ENCODE measurements at places on chromosomes 7 and 10. TPM values are rescaled to one million over a fixed set of nuclear protein-coding genes. Genes with fewer than 3 reads are reported as not detected.
A peak's percentile ranks its signal among the peaks of the same experiment; 100 is the strongest.

DNA sequence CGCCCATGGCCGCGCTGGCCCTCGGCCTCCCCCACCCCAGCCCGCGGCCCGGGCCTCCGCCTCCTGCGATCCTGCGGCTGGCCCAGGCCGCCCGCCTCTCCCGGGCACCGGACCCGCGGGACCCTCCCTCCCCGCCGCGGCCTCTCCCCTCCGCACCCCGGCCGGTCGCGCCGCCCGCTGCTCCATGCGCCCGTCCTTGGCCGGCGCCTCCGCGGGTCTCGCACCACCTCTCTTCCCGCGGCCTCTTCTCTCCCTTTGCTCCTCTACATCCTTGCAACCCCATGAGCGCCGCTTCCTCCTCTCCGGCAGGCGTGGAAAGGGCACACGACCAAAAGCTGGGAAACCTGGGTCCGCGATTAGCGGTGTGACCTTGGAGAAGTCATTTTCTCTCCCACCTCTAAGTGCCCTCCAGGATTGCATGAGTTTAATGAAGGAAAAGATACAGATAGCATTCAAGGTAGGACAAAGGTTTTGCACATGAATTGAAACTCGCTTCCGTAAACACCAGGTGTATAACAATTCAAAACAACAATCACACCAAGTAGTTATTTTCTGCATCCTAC is 448 bp upstream of the SRPK2 start:
- peaks cover 28% of the 10 kb centered on the region for H3K4me1 ChIP-seq
- H3K4me3 ChIP-seq = peak overlapping the region; percentile 89
- peak; percentile 46 for DNase-seq
- peak overlapping the region; percentile 83 for H3K27ac ChIP-seq

GRCh38 chr7:98399462-98399861 is 1.4 kb downstream of the BAIAP2L1 start:
- no peaks in the 10 kb centered on the region for H3K36me3 ChIP-seq
- peak overlapping the region; percentile 43 for H3K4me3 ChIP-seq
- no peak for DNase-seq
- H3K27me3 ChIP-seq = peaks cover 16% of the 10 kb centered on the region

GRCh38 chr10:122010405-122011050 is 21.6 kb downstream of the TACC2 start:
- no peak for DNase-seq
- H3K4me1 ChIP-seq = no peaks in the 10 kb centered on the region
- H3K27me3 ChIP-seq = peaks cover 7% of the 10 kb centered on the region
- no peak overlapping the region for H3K27ac ChIP-seq
- H3K36me3 ChIP-seq = no peaks in the 10 kb centered on the region
- H3K4me3 ChIP-seq = no peak overlapping the region

- peaks cover 25% of the 10 kb centered on the region for H3K4me1 ChIP-seq
- H3K27ac ChIP-seq = no peak overlapping the region
- peak; percentile 17 for DNase-seq
- no peak overlapping the region for H3K4me3 ChIP-seq
- peaks cover 11% of the 10 kb centered on the region for H3K36me3 ChIP-seq
- no peaks in the 10 kb centered on the region for H3K27me3 ChIP-seq
Observed at GRCh38 chr10:29411666-29412315, 122.9 kb downstream of the LYZL1 start.

GRCh38 chr7:129778770-129779601 is 167.5 kb downstream of the NRF1 start:
- H3K27ac ChIP-seq = no peak overlapping the region
- H3K36me3 ChIP-seq = no peaks in the 10 kb centered on the region
- peak; percentile 41 for DNase-seq
- H3K4me3 ChIP-seq = peak overlapping the region; percentile 42

DNA sequence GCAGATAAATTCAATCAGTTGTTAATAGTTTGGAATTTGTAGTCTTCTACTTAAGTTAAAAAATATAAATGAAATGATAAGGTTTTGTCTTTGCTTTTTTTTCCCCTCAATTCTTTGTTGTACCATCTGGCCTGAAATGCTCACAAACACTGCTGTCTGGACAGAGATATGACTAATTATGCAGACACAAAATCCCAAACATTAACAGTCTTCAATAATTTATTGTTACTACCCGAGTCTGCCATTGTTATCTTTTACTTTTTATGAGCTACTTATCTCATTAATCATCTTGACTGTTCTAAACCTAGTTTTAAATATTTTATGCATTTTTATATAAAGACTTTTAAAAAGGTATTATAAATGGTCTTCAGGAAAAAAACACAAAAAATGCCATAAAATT is 64.7 kb upstream of the THSD7A start:
- no peak overlapping the region for H3K4me3 ChIP-seq
- no peak overlapping the region for H3K27ac ChIP-seq
- no peak for DNase-seq

- no peaks in the 10 kb centered on the region for H3K27me3 ChIP-seq
- no peaks in the 10 kb centered on the region for H3K4me1 ChIP-seq
- no peak overlapping the region for H3K27ac ChIP-seq
Observed at GRCh38 chr7:70439651-70440050, 692.3 kb upstream of the GALNT17 start.

GRCh38 chr10:92719991-92720830 is 30.5 kb downstream of the HHEX start:
- H3K27me3 ChIP-seq = peaks cover 8% of the 10 kb centered on the region
- H3K36me3 ChIP-seq = no peaks in the 10 kb centered on the region
- no peak for DNase-seq
- H3K4me3 ChIP-seq = no peak overlapping the region
- H3K27ac ChIP-seq = no peak overlapping the region

DNA sequence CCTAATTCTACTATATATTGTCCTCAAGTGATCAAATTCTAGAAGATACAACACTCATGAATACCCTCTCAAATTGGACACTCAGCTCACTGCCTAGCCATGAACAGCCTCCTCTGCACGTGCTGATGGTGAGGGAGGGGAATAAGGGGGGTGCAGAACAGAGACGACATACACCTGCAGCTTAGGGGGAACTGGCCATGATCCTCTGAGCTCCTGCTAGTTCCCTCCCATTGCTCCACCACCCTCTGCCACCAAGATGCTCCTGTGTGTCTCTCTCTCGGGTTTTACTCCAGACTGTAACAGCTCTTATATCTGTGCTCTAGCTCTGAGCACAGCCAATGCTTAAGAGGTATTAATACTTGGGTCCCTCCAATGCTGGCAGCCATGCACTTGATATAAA is 70.7 kb downstream of the VOPP1 start:
- DNase-seq = no peak
- no peaks in the 10 kb centered on the region for H3K27me3 ChIP-seq
- no peak overlapping the region for H3K4me3 ChIP-seq
- H3K36me3 ChIP-seq = peaks cover 39% of the 10 kb centered on the region
- H3K27ac ChIP-seq = no peak overlapping the region
- H3K4me1 ChIP-seq = peaks cover 63% of the 10 kb centered on the region

GRCh38 chr7:11491811-11492210 is 340.2 kb downstream of the THSD7A start:
- no peaks in the 10 kb centered on the region for H3K27me3 ChIP-seq
- H3K4me1 ChIP-seq = no peaks in the 10 kb centered on the region
- no peaks in the 10 kb centered on the region for H3K36me3 ChIP-seq
- H3K4me3 ChIP-seq = no peak overlapping the region

GRCh38 chr7:54981913-54982312 is 36.9 kb upstream of the EGFR start:
- no peak for DNase-seq
- H3K36me3 ChIP-seq = no peaks in the 10 kb centered on the region
- no peak overlapping the region for H3K4me3 ChIP-seq
- peaks cover 10% of the 10 kb centered on the region for H3K27me3 ChIP-seq
- H3K27ac ChIP-seq = no peak overlapping the region
- H3K4me1 ChIP-seq = no peaks in the 10 kb centered on the region

DNA sequence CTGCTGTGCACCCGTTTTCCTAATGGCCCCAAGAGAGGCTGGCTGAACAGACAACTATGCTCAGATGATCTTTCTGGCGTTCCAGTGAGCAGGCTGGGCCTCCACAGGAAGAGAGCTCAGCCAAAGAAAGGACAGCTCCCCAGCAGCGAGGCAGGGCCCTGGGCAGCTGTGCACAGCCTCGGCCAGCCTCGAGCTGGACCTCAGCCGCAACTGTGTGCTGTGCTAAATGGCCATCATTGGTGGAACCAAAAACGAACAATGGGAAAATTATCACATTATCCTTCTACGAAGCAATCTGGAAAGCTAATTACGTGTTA is 97.5 kb downstream of the CTBP2 start:
- no peaks in the 10 kb centered on the region for H3K36me3 ChIP-seq
- H3K4me1 ChIP-seq = peaks cover 15% of the 10 kb centered on the region

- H3K4me3 ChIP-seq = no peak overlapping the region
- H3K36me3 ChIP-seq = no peaks in the 10 kb centered on the region
- no peaks in the 10 kb centered on the region for H3K4me1 ChIP-seq
- H3K27ac ChIP-seq = no peak overlapping the region
- H3K27me3 ChIP-seq = no peaks in the 10 kb centered on the region
Observed at GRCh38 chr7:46153583-46153950, 232.5 kb upstream of the IGFBP3 start.

- peaks cover 37% of the 10 kb centered on the region for H3K4me1 ChIP-seq
- H3K36me3 ChIP-seq = peaks cover 11% of the 10 kb centered on the region
- no peaks in the 10 kb centered on the region for H3K27me3 ChIP-seq
Observed at GRCh38 chr7:103297837-103298179, 573 bp downstream of the PMPCB start.

- H3K27me3 ChIP-seq = no peaks in the 10 kb centered on the region
- H3K4me3 ChIP-seq = no peak overlapping the region
- H3K4me1 ChIP-seq = peaks cover 49% of the 10 kb centered on the region
- H3K27ac ChIP-seq = no peak overlapping the region
Observed at GRCh38 chr7:128059143-128059988, 28.1 kb upstream of the LRRC4 start.

- peaks cover 26% of the 10 kb centered on the region for H3K4me1 ChIP-seq
- H3K4me3 ChIP-seq = no peak overlapping the region
- DNase-seq = no peak
- H3K36me3 ChIP-seq = peaks cover 20% of the 10 kb centered on the region
Observed at GRCh38 chr7:107494884-107495283, 25.0 kb downstream of the GPR22 start.

GRCh38 chr7:127250312-127251035 is 2.3 kb downstream of the GRM8 start:
- no peaks in the 10 kb centered on the region for H3K36me3 ChIP-seq
- H3K4me3 ChIP-seq = no peak overlapping the region
- peaks cover 16% of the 10 kb centered on the region for H3K4me1 ChIP-seq
- H3K27me3 ChIP-seq = peaks cover 60% of the 10 kb centered on the region
- DNase-seq = no peak

- no peak for DNase-seq
- H3K27ac ChIP-seq = no peak overlapping the region
- H3K36me3 ChIP-seq = no peaks in the 10 kb centered on the region
- H3K27me3 ChIP-seq = no peaks in the 10 kb centered on the region
- no peak overlapping the region for H3K4me3 ChIP-seq
Observed at GRCh38 chr7:125149151-125149550, 219.5 kb upstream of the POT1 start.

DNA sequence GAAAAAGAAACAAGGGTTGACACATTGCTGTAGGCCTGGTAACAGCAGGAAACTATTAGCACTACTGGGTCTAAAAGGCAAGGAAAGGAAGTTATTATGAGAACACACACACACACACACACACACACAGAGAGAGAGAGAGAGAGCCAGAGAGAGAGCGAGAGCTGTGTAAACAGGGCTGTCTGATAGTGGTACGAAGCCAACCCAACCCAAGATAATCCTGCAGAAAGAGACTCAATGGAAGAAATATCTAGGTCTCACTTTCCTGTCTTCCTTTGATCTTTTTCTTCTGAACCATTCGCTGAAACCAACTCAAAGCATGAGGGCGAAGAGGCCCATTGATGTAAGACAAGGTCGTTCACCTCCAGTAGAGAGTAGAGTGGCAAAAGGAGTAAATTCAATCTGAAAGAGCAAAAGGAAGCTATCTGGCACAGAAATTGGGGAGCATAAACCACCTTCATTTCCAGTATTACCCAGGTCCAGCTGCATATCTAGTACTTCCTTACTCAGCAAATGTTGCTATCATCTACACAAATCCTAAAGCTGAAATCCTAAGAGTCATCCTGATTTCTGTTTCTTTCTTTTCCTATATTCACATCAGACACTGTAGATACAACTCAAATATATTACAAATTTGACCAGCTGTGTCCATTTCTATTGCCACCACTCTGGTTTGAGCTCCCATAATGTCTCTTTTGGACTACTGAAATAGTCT is 110.2 kb downstream of the TMEM26 start:
- H3K4me1 ChIP-seq = peaks cover 14% of the 10 kb centered on the region
- no peaks in the 10 kb centered on the region for H3K27me3 ChIP-seq
- peak; percentile 4 for DNase-seq
- no peak overlapping the region for H3K27ac ChIP-seq

GRCh38 chr7:74193054-74193453 is 16.8 kb upstream of the LAT2 start:
- peaks cover 7% of the 10 kb centered on the region for H3K4me1 ChIP-seq
- peaks cover 53% of the 10 kb centered on the region for H3K36me3 ChIP-seq

- H3K4me1 ChIP-seq = no peaks in the 10 kb centered on the region
- no peaks in the 10 kb centered on the region for H3K36me3 ChIP-seq
- no peak overlapping the region for H3K27ac ChIP-seq
- DNase-seq = no peak
- no peaks in the 10 kb centered on the region for H3K27me3 ChIP-seq
Observed at GRCh38 chr7:84982199-84982598, 204.7 kb downstream of the SEMA3D start.

DNA sequence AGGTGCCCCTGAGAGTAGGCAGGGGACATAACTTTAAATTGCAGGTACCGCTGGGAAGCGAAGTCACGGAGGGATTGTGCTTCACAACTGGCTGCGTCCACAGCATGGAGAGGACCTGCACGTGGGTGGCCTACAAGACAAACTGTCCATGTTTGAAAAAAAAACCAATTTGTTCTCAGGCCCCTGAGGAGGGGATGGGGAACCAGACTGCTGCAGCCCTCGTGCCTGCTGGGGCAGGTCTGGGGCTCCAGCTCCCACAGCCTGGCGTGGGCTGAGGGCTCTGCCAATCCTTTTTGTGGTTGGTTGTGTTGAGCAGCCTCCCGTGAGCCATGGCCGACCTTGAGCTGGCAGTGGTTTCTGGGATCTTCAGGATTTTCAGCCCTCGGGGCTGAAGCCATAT is 9.7 kb downstream of the SFRP5 start:
- no peaks in the 10 kb centered on the region for H3K4me1 ChIP-seq
- no peak for DNase-seq
- H3K27ac ChIP-seq = no peak overlapping the region
- no peak overlapping the region for H3K4me3 ChIP-seq
- H3K36me3 ChIP-seq = peaks cover 14% of the 10 kb centered on the region

- H3K4me1 ChIP-seq = no peaks in the 10 kb centered on the region
- no peaks in the 10 kb centered on the region for H3K36me3 ChIP-seq
- H3K27me3 ChIP-seq = peaks cover 9% of the 10 kb centered on the region
- H3K27ac ChIP-seq = no peak overlapping the region
- H3K4me3 ChIP-seq = no peak overlapping the region
- DNase-seq = no peak
Observed at GRCh38 chr10:9636216-9636615, 1381.5 kb upstream of the CELF2 start.

The BET1 gene
- total RNA-seq = 25.9 TPM

The TRIL gene
- not detected for total RNA-seq

The PALS2 gene
- total RNA-seq = 22.5 TPM

The ANKRD61 gene
- not detected for total RNA-seq

The PTN gene
- total RNA-seq = not detected

The CCZ1 gene
- total RNA-seq = 87.2 TPM

The TRPV5 gene
- total RNA-seq = not detected

The CD36 gene
- not detected for total RNA-seq

The SORBS1 gene
- 0.93 TPM for total RNA-seq

The GJC3 gene
- 0.62 TPM for total RNA-seq

The TACC2 gene
- total RNA-seq = not detected

The SERPINE1 gene
- total RNA-seq = 0.07 TPM

The EFCAB10 gene
- total RNA-seq = not detected

The SH3PXD2A gene
- 8.5 TPM for total RNA-seq

The PNLIPRP3 gene
- total RNA-seq = not detected

The GIMAP4 gene
- total RNA-seq = 193 TPM

The HOXA5 gene
- not detected for total RNA-seq

The SCIN gene
- total RNA-seq = 0.36 TPM
